T follicular helper cell (primary cell): ENCODE measurements at places on chromosomes 2 and 18.

GRCh38 chr18:74197705-74198341, 49.5 kb downstream of the TIMM21 start:
- DNase-seq, result no peak

DNA sequence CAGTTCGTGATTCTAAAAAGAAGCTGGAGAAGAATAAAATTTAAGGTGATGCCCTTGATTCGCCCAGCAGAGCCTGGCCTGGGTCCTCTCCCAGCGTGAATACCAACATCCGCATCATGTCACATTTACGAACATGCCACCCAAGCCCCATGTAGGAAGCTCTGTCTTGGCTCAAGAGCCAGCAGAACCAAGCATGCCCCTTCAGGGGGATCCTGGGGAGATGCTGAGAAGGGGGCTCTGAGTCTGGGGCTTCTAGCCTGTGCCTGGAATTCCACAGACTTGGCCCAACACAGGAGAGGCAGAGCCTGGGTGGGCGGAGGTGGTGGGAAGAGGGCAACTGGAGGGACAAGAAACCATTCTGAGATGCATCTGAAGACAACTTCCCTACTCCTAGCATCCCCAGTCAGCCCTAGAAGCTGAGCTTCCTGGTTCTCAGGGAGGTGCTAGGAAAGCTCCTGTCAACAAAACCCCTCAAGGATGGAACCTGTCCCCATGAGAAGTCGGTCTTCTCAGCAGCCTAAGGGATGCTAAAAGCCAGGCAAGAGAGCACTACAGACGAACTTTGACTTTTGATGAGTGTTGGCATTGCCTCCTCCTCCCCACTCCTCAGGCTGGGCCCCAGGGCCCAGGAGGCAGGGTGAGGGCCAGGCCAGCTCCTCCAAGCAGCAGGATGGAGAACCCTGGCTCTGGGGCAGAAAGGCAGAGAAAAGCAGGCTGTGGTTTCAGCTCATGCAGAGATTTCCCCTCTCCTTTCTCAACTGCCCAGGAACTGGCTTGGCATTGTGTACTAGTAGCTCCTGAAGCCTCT, 57.9 kb downstream of the POLR1A start:
- DNase-seq, result no peak

GRCh38 chr2:45256867-45257641, 247.8 kb upstream of the SIX2 start:
- DNase-seq, result no peak

GRCh38 chr2:122804494-122804893, 1049.0 kb downstream of the TSN start:
- DNase-seq, result no peak

DNA sequence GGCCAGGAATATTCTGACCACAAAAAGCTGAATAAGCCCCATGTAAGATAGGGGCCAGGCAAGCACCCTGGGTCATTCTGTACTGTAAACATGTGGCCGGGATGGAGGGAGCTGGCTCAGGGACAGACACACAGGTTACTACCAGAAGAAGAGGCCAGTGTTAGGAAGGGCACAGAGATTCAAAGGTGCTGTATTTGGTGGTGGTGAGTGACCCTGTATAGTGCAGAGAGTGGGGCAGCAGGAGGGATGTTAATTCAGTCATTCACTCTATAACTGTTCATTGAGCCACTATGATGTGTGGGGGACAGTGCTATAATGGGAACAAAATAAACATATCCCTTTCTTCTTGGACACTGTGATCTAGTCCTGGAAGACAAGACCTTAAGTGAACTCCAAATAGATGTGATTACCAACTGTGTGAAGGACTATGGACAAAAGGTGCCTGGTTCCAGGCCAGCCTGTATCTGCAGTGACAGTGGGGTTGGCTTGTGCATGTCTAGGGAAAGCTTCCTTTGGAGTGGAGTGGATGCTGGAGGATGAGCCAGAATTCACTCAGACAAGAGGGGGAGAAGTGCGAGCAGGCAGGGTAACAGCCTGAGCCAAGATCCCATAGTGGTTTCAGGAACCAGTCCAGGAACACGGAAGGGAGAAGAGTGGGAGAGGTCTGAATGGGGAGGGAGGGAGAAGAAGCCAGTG, 8.3 kb downstream of the MOCOS start:
- no peak for DNase-seq

DNA sequence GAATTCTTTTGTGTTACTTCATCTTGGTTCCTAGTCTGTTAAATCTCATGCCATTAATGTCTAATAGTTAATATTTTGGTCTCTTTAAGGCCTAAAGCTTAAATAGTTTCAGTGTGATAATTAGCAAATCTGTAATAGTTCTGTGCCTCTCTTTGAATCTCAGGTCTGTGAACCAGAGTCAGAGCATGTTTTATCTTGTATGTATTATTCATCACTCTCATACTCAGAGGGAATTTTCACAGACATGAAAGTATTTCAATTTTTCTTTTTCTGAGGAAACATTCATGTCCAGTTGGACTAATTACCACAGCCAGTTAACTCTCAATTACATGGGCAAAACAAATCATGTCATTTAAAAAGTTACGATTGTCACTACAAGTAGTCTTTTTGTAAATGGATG, 931.9 kb upstream of the SLC39A10 start:
- no peak for DNase-seq

DNA sequence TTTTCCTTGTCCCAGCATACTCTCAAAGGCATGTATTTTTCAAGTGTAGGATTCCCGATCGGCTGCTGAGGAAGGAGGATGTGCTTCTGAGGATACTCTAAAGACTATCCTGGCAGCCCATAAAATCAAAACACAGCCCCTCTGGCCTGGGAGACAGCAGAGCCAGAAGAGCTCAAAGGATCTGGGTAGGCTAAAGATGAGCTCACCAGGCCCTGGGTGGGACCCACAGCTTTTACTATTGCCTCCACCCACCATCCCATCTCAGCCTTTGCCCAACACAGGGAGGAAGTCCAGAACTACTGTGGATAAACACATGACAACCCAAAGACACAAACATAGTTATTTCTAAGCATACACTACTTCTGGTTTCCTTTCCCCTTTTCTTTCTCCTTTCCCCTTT, 79.1 kb upstream of the ZFP36L2 start:
- no peak for DNase-seq

DNA sequence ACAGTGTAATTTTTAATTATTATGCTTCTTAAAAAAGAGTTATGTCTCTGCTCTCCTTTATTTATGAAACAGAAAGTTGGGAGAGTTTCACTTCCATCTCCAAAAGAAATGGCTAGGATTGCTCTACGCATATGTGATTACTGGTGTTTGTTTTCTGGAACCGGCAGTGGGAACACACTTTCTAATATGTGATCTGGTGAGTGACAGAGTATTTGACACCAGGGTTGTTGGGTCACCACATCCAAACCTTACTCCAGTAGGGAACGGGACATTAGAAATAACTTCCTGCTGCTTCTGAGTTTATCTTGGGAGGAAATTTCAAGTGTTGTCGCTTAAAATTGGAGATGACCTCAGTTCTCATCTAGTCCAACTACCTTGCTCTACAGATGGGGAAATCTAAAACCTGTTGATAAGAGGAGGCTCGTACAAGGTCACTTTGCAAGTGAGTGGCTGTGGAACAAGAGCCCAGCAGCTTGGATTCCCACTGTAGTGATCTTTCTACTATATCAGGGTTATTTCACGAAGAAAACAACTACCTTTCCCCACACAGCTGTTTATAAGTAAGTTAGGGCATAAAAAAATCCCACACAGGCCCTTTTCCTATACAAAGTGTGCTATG, 108.5 kb downstream of the TTC32 start:
- no peak for DNase-seq
